ENCODE measurements at places on chromosomes 2 and 18.

GRCh38 chr2:173631127-173631460, 276.4 kb downstream of the CDCA7 start:
- DNase-seq: no peak

DNA sequence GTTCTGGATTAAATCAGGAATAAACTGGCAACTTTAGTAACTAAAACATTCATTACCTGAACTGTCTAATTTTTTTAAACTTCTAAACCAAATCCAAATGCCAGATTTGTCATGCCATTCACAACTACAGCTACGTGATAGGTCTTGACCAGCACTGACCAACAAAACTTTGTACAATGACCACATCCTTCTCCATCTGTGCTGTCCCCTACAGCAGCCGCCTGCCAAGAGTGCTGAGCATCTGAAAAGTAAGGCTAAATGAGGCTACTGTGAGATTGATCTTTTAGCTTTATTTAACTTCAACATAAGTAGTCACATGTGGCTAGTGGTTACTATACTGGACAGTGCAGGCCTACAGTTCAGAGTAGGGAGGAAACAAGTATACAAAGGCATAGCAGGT, 7.6 kb downstream of the FAM168B start:
- no peak for DNase-seq

DNA sequence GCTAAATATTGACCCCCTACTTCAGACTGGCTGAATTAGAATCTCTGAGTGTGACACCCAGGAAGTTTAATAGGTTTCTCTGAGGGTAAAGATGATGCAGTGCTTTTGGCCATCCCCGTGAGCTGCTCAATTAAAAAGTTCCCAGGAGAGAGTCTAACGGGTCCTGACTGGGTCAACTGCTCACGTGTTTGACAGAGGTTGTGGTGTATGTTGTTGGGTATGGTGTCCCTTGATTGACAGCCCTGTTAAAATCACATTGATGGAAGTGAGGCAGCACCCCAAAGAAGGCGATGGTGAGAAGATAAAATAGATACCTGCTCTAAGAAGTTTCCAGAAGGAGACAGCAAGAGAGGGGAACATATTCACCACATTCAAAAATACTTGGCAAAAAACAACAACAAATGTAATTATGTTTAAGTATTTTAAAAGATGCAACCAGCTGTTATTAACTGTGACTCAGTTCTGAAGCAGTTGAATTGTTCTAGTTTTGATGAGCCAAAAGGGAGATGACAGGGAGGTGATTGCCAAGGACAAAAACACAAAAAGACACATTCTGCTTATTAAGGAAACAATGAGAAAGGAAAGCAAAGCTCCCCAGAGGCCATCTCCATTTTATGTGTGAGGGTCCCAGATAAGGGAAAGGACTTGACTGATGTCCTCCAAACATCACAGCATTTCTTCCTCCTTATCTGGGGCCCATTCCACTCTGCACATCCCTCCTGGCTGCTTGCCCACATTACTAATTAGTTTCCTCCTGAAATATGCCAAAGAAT, 11.5 kb upstream of the GMCL1 start:
- DNase-seq: no peak

DNA sequence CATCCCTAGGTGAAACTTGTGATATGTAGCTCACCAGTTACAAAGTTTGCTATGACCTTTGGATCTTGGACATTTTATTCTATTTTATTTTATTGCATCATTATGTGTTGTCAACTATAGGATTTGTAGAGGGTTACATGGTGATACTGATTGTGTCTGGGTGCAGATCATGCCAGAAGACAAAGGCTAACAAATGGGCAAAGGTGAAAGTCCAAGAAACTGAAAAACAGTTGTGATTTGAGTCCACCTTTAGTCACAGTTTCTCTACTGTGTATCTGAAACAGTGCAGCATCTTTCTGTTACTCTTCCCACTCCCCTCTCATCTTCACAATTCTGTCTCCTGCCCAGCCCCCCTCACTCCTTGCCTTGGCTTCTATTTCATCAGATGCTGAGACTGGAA, 111.9 kb upstream of the LYPD6 start:
- no peak for DNase-seq

DNA sequence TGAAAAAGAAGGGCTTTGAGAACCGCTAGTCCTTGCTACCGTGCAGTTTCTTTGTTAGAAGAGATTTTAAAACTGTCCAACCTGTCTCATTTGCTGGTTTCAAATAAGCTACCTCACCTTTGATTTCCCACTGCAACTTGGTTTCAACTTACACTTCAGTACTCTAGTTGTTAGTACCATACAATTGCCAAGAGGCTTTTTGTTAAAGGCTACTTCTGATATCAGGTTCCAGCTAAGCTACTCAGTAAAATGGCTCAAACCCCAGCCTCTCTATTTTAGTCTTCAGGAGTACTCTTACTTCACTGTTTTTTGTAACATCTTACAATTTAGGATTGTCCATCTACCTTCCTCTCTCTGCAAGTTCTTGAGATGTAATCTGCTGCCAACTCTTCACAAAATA, 91.6 kb downstream of the INO80D start:
- no peak for DNase-seq

- no peak for DNase-seq
Measured at GRCh38 chr18:21960189-21960588, 209.2 kb upstream of the GATA6 start.

DNA sequence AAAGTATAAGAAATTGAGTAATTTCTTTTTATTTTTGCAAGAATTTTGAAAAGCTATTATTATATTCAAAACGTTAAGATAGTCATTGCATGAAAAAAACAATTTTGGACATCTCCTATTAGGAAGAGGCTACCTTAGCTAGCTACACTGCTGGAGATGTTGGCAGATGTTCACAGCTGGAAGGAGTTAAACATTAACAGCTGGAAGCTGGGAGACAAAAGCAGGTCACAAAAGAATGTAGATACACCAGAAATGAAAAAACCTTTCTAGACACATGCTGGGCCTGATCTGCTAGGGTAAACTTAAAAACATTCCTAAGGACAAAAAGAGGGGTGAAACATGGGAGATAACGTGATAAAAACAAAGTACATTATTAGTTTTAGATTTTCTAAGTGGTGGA, 84.4 kb downstream of the SESTD1 start:
- no peak for DNase-seq

- DNase-seq: no peak
Measured at GRCh38 chr2:75021672-75022071, 63.2 kb downstream of the POLE4 start.

DNA sequence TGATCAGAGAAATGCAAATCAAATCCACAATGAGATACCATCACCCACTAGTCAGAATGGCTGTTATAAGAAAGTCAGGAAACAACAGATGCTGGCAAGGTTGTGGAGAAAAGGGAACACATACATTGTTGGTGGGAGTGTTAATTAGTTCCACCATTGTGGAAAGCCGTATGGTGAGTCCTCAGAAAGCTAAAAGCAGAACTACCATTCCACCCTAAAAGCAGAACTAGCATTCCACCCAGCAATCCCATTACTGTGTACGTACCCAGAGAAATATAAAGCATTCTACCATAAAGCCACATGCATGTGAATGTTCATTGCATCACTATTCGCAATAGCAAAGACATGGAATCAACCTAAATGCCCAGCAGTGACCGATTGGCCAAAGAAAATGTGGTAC, 60.7 kb downstream of the ANKRD62 start:
- DNase-seq: no peak

GRCh38 chr2:232577841-232578240, 27.4 kb downstream of the EIF4E2 start:
- no peak for DNase-seq

- DNase-seq: no peak
Measured at GRCh38 chr18:53639687-53640086, 584.8 kb downstream of the MBD2 start.

DNA sequence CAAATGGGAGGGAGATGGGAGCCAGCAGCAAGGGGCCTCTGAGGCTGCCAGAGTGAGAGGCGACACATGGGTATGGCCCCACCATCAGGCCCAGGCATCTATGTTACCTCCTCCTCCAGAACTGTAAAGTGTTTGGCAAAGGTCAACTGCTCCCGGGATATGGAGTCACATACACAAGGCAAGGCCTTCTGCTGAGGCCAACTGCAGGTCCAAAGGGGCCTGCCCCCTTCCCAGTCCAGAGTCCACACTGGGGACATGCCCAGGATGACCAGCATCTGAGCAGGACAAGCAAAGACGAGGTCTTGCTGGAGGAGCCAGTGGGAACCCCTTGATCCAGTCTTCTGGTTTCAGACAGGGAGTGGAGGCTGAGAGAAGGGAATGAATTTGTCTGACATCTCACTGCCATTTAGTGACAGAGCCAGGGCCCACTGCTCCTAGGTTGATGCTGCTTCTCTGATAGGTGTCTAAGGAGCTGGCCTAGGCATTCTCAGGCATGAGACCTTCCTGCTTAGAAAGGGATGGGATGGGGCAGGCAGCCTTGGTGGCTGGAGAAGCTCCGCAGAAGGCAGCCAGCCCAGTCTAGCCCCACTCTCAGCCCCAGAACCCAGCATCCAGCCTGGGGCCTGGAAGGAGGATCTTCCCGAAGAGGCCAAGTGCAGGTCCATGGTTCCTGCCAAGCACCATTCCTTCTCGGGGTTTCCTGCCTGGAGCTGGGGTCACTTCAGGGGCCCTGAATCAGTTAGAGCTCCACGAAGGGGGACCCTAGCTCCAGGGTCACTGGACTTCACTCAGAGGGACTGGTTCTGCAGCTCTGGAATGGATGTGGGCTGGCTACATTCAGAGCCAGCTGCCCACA, 26.4 kb downstream of the EMX1 start:
- DNase-seq: no peak

DNA sequence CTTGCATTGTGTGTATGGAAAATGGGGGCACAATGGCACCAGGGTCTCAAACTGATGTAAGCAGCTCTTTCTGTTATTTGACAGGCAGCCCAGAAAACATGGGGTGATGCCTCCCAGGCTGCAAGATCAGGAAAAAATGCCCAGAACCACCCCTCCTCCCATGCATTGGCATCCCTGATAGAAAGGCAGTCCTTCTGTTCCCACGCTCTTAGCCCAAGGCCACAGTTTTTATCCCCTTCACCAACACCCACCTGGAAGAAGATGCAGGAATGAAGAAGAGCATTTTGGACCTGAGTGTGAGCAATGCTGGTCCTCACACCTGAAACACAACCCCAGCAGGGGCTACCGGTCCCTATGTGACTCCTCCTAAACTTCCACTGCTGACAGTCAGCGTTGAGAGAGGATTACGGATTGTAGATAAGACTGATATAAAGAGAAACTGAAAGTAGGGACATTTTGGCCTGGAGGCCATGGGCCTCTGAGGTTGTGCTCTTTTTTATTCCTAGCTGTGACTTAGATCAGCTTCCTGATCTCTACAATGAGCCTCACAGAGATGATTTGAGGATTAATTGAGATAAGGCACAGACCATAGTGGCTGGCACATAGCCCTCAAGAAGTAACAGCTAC, 386.0 kb upstream of the ATP5MC3 start:
- DNase-seq: no peak

GRCh38 chr2:30511122-30512083, 64.4 kb downstream of the LCLAT1 start:
- DNase-seq: no peak

DNA sequence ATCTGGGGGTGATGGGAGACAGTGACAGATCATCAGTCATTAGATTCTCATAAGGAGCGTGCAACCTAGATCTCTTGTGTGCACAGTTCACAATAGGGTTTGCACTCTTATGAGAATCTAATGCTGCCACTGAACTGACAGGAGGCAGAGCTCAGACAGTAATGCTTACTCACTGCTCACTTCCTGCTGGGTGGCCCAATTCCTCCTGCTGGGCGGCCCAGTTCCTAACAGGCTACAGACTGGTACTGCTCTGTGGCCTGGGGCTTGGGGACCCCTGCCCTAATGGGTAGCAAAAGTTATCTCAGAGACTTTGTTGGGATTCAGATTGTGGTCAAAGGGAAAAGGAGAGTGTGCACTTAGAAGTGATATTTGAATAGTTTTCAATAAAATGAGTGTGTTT, 840.1 kb upstream of the ID2 start:
- no peak for DNase-seq

- no peak for DNase-seq
Measured at GRCh38 chr2:4354678-4355077, 651.3 kb downstream of the DCDC2C start.

DNA sequence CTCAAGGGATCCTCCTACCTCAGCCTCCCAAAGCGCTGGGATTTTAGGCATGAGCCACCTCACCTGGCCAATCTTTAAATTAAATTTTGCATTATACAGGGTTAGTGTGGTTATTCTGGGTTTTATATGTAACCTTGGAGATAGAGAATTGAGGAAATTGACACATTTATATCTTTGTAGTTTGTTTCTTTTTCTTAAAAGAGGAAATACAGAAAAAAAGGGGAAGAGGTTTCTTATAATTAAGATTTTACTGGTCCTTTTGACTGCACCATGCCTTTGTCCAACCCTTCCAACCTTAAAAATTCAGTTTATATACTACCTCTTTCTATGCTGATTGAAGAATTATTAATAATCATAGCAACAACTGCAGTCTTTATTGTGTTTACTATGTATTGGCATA, 210.1 kb upstream of the STON1 start:
- no peak for DNase-seq

DNA sequence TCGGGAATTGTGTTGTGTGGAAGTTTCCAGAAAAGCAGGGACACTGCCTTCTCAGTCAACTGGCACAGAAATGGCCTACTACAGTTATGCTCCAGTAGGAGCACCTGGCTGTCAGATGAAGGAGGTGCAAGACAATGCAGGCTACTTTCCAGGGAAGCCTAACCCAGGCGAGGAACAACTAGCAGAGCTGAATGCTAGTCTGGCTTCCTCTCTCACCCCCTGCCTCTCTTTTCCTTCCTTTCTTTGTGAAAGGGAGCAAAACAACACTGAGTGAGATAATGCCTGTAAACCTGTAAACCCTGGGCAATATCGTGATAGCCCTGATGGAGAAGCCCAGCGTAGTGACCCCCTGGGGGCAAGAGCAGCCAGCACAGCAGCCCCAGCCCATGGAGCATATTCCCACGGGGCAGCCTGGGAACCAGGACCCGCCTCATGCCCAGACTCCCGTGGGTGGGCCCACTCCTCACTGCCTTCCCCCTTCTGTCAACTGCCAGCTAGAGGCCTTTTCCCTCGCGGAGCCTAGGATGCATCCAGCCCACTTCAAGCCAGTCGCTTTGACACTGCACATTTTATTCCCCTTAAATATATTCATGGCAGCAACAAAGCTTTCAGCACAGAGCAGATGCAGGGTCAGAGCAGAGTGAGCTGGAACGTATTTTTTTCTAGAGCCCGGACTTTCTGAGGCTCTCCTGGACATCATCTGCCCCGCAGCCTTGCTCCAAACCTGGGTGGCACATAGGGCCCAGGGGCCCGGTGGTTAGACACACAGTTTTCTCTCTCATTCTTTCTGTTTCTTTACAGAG, 77.0 kb downstream of the PDCL3 start:
- DNase-seq: no peak
